Placental pericyte (primary cell): ENCODE measurements at places on chromosomes 6 and 20. TPM values are rescaled to one million over a fixed set of nuclear protein-coding genes. Genes with fewer than 3 reads are reported as not detected.

Gene TLDC2
- not detected in 2 replicates for total RNA-seq

Gene FAM184A
- under 0.01 and 0.14 TPM in 2 replicates for total RNA-seq

Gene ZNF334
- 1.1 and 4.6 TPM in 2 replicates for total RNA-seq

Gene HEY2
- total RNA-seq, result under 0.01 TPM in 1 of 2 replicates, not detected in the other

Gene NDUFAF4
- total RNA-seq, result 4.4 and 11.2 TPM in 2 replicates

Gene HLA-B
- 354 and 429 TPM in 2 replicates for total RNA-seq
